ENCODE measurements at places on chromosomes 2 and 18. TPM values are rescaled to one million over a fixed set of nuclear protein-coding genes. Genes with fewer than 3 reads are reported as not detected.
A peak's percentile ranks its signal among the peaks of the same experiment; 100 is the strongest.

Gene LCT
- 0.19 TPM for total RNA-seq

Gene GALNT5
- not detected for total RNA-seq

Gene CAMKMT
- total RNA-seq = 30.8 TPM

Gene IL1R2
- total RNA-seq = not detected

Gene AKAIN1
- total RNA-seq = not detected

Gene NEU4
- total RNA-seq = not detected

Gene UPP2
- total RNA-seq = not detected

Gene WDR43
- total RNA-seq = 65.3 TPM

Gene ASIC4
- total RNA-seq = 0.32 TPM

- H3K36me3 ChIP-seq = peaks cover 18% of the 10 kb centered on the region
- no peak overlapping the region for H3K4me3 ChIP-seq
- no peaks in the 10 kb centered on the region for H3K4me1 ChIP-seq
- H3K27me3 ChIP-seq = no peaks in the 10 kb centered on the region
Measured at GRCh38 chr2:47038656-47039488, 116.2 kb downstream of the STPG4 start.

GRCh38 chr2:188292348-188293239 is 920 bp downstream of the GULP1 start:
- no peaks in the 10 kb centered on the region for H3K4me1 ChIP-seq
- no peak overlapping the region for H3K4me3 ChIP-seq
- no peaks in the 10 kb centered on the region for H3K36me3 ChIP-seq
- no peak overlapping the region for H3K27ac ChIP-seq

DNA sequence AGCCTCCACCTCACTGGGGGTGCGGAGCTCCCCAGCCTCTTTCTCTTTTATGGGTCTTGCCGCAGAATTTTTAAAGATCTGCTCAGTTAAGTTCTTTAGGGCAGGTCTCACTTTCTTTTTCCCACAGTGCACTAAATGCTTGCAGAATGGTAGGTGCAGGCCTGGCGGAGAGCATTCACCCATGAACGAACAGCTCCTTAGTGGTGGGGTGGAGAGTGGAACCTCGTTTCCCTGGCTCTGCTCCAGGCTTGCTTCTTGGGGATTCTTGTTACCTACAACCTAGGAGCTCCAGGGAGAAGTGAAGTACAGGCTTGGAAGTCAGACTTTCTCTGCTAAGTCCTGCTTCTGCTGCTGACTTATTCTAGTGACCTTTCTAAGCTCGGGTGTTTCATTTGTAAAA is 70.3 kb upstream of the PXDN start:
- no peak overlapping the region for H3K27ac ChIP-seq
- DNase-seq = no peak
- H3K36me3 ChIP-seq = no peaks in the 10 kb centered on the region
- H3K4me1 ChIP-seq = no peaks in the 10 kb centered on the region

DNA sequence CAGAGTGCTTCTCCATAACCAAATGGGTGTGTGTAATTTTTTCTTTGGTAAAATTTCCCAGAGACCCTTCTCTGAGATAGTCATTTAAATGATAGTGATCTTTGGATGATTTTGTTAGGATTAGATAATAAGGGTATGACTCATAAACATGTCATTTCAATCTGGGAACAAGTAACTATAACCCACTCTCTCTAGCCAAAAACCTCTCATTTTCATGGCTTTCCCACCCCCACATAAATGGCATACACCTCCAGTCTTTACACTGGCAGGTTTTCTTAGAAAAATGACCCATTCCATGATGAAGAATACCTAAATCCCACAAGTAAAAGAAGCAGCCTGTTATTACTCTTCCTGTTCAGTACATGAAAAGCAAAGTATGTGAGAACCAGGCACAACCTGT is 572.0 kb upstream of the ZEB2 start:
- no peak overlapping the region for H3K27ac ChIP-seq
- no peaks in the 10 kb centered on the region for H3K4me1 ChIP-seq
- no peaks in the 10 kb centered on the region for H3K27me3 ChIP-seq
- no peak overlapping the region for H3K4me3 ChIP-seq
- DNase-seq = no peak

- no peaks in the 10 kb centered on the region for H3K27me3 ChIP-seq
- peaks cover 20% of the 10 kb centered on the region for H3K4me1 ChIP-seq
- DNase-seq = no peak
- H3K36me3 ChIP-seq = no peaks in the 10 kb centered on the region
- H3K4me3 ChIP-seq = peak overlapping the region; percentile 87
Measured at GRCh38 chr2:95165030-95165370, 609 bp upstream of the ZNF2 start.

DNA sequence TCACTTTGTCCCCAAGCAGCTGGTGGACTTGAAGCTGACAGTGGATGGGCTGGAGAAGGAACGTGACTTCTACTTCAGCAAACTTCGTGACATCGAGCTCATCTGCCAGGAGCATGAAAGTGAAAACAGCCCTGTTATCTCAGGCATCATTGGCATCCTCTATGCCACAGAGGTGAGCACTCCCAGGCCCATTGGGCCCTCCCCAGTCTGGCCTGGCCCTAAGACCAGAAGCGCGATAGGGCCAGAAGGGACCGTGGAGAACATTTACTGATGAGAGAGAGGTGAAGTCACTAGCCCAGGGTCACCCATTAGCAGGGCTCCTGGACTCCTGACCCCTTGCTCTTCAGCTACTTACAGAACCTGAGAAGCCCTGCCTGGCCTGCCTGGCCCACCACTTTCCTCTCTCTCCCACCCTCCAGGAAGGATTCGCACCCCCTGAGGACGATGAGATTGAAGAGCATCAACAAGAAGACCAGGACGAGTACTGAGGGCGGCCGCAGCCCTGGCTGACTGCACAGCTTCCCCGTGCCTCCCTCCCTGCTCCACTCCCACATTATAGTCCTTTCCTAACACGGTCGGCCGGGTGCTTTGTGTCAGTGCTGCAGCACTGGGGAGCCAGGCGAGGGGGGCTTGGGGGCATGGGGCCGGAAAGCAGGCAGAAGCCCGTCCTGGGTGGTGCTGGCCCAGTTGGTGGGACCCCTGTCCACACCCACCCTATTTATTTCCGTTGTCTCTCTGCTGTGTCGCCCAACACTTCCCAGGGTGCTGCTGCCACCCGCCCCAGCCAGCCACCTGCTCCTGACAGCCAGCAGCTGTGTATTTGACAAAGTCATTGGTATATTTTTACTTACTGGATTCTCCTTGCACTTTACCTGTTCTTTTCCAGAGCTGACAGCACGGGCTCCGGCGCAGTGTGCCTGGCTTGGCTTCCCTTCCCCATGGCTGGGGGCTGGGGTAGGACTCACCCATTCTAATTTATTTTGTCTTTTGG is 6.6 kb upstream of the TMEM214 start:
- no peak overlapping the region for H3K4me3 ChIP-seq
- DNase-seq = no peak
- no peaks in the 10 kb centered on the region for H3K4me1 ChIP-seq
- no peaks in the 10 kb centered on the region for H3K27me3 ChIP-seq

GRCh38 chr18:40935423-40935822 is 1019.6 kb upstream of the PIK3C3 start:
- DNase-seq = peak; percentile 86
- no peaks in the 10 kb centered on the region for H3K27me3 ChIP-seq
- H3K4me3 ChIP-seq = no peak overlapping the region

DNA sequence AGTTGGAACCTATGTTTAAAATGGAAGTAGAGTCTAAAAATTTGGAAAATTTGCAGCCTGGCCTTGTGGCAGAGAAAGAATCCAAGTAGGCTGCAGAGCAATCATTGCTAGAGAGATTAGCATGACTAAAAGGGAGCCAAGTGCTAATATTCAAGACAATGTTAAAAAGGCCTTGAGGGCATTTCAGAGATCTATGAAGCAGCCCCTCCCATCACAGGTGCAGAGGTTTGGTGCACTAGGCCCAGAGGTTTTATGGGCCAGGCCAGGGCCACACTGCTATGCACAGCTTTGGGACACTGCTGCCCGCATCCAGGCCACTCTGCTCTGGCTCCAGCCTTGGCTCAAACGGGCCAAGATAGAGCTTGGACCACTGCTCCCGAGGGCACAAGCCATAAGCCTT is 6.7 kb upstream of the IL1A start:
- H3K4me1 ChIP-seq = peaks cover 16% of the 10 kb centered on the region
- no peaks in the 10 kb centered on the region for H3K27me3 ChIP-seq

DNA sequence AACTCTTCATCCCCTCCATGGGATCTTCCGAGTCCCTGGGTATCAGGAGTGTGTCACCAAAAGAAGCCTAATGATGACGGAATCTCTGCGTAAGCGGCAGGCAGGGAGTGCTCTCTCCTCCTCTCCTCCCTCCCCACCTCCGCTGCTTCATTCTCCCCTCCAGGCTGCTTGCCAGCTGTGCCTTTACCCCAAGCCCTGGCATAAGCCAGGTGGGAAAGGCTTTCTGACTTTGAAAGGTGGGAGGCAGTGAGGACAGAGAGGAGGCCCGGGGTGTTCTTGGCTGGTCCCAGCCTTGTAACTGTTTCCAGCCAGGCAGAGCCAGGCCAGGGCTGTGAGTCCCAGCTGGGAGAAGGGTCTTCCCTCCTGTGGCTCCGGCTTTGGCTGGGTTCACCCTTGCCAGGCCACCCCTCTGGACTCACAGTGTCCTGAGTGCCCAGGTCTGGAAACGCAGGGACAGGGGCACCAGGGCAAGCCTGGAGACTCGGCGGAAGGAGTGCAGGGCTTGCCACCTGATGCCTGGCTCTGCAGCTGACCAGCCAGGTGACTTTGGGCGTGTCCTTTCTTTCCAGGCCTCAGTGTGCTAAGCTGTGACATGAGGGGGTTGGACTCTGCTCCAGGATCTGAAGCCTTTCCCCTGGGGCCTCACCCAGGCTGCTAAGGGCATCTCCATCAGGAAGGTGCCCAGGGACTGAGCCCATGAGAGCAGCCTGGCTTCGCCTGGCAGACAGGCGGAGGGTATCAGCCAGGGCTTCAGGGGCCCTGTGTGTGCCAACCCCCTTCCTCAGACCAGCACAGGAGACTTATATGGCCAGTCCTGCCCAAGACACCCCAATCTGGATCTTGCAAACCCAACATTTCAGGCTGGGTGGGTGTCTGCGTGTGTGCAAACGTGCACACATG is 32.7 kb upstream of the HPCAL1 start:
- DNase-seq = no peak
- H3K27me3 ChIP-seq = no peaks in the 10 kb centered on the region
- H3K27ac ChIP-seq = no peak overlapping the region
- H3K36me3 ChIP-seq = no peaks in the 10 kb centered on the region
- H3K4me3 ChIP-seq = no peak overlapping the region

DNA sequence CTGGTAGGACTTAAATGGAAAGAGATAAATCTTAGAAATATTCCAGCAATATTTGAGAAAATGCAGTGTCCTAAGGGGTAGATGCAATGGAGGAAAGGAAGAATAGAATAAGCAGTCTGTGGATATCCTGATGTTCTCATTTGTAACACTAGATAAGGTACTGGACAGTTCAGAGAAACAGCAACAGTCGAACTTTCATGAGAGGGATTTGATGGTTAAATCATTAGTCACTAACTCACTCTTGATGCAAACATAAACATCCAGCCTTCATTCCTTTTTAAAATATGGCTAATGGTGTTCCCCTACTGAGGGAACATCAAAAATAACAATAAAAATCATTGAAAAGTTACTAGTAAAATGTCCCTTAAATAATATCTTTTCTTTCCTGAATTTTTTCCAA is 211.4 kb upstream of the SLC39A10 start:
- H3K4me1 ChIP-seq = no peaks in the 10 kb centered on the region
- H3K27me3 ChIP-seq = no peaks in the 10 kb centered on the region
- no peak overlapping the region for H3K27ac ChIP-seq
- no peak overlapping the region for H3K4me3 ChIP-seq
- no peak for DNase-seq

GRCh38 chr2:191115391-191115790 is 35.4 kb downstream of the STAT4 start:
- no peaks in the 10 kb centered on the region for H3K36me3 ChIP-seq
- no peaks in the 10 kb centered on the region for H3K4me1 ChIP-seq
- no peaks in the 10 kb centered on the region for H3K27me3 ChIP-seq
- H3K4me3 ChIP-seq = no peak overlapping the region

DNA sequence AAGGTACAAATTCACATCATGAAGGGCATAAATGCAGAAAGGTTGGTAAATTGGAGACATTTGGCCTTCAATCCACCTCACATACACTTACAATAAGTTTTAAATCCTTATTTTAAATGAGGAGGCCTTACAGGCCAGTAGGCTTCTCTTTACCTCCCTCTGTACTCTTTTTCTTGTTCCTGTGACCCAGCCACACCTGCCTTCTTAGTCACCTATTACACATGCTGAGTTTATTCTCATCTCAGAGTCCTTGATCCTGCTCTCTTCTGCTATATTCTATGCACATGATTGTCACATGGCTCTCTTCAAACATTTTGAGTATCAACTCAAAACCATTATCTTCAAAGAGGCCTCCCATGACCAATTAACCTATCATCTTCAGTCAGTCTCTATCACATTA is 491.5 kb downstream of the SATB2 start:
- no peak overlapping the region for H3K4me3 ChIP-seq
- no peaks in the 10 kb centered on the region for H3K36me3 ChIP-seq

DNA sequence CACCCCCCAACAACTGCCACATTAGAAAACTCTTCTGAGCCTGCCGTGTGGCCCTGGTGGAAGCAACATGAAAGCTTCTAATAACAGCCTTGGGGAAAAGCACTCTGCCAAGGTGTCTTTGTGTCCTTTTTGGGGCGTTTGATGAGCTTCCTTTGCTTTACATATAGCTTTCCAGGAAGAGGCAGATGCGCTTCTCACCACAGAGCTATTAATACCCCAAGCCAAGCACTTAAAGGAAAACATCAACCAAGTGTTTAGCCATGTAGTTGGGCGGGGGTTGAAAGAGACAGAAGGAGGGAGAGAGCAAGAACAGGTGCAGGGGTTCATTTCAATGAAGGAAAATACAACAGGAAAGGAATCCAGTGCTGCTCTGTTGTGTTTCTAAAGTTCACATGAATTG is 176.1 kb downstream of the VAPA start:
- no peaks in the 10 kb centered on the region for H3K27me3 ChIP-seq
- H3K4me1 ChIP-seq = no peaks in the 10 kb centered on the region
- no peak overlapping the region for H3K4me3 ChIP-seq
- DNase-seq = no peak
- H3K27ac ChIP-seq = no peak overlapping the region

DNA sequence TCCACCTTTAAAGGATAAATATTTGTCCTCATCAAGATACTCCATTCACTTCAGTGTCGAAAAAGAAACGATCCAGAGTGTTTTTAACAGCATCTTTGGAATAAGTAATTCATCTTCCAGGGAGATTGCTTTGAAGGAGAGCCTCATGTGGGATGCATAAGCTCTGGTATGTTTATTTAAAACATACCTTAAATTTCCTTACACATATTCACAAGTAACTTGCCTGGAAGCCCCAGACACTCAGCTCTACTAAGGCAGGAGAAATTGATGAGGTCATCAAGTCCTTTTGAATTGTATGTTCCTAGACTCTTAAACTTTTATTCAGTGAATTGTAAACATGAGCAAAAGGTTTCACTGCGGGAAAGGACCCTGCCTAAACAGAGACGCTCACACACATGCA is 103.0 kb downstream of the CDK15 start:
- peak overlapping the region; percentile 97 for H3K27ac ChIP-seq
- H3K4me1 ChIP-seq = peaks cover 91% of the 10 kb centered on the region
- no peak for DNase-seq
- H3K4me3 ChIP-seq = peak overlapping the region; percentile 56
- H3K27me3 ChIP-seq = no peaks in the 10 kb centered on the region

- no peak overlapping the region for H3K4me3 ChIP-seq
- H3K36me3 ChIP-seq = no peaks in the 10 kb centered on the region
- H3K4me1 ChIP-seq = no peaks in the 10 kb centered on the region
- no peaks in the 10 kb centered on the region for H3K27me3 ChIP-seq
- no peak for DNase-seq
- H3K27ac ChIP-seq = no peak overlapping the region
Measured at GRCh38 chr2:152183401-152184073, 8.0 kb upstream of the STAM2 start.
